Tibial nerve (tissue), 4 donors: ENCODE measurements at places on chromosomes 5 and 9. TPM values are rescaled to one million over a fixed set of nuclear protein-coding genes. Genes with fewer than 3 reads are reported as not detected.

DNA sequence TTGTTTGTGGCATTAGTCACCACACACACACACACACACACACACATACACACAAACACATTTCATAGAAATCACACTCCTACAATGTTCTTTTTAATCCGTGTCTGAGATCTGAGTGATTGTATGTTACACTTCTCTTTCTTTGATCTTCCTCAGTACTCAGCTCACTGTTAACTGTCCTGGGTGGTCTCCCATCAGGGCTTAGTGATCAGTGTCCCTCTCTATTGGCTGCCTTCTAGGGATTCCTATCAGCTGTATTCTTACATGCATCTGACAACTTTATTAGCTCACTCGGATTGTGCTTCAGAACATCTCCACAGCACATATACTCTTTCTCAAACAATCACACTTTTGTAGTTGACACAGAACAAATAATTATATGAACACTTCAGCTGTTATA is 170.2 kb upstream of the POU5F2 start:
- no peaks in the 10 kb centered on the region for H3K36me3 ChIP-seq
- H3K4me1 ChIP-seq: no peaks in the 10 kb centered on the region
- no peak overlapping the region for H3K27ac ChIP-seq
- no peak for DNase-seq
- H3K4me3 ChIP-seq: no peak overlapping the region
- no peaks in the 10 kb centered on the region for H3K27me3 ChIP-seq

- no peak for DNase-seq
- no peak overlapping the region for H3K4me3 ChIP-seq
- H3K36me3 ChIP-seq: no peaks in the 10 kb centered on the region
Measured at GRCh38 chr9:16884373-16884772, 13.9 kb upstream of the BNC2 start.

DNA sequence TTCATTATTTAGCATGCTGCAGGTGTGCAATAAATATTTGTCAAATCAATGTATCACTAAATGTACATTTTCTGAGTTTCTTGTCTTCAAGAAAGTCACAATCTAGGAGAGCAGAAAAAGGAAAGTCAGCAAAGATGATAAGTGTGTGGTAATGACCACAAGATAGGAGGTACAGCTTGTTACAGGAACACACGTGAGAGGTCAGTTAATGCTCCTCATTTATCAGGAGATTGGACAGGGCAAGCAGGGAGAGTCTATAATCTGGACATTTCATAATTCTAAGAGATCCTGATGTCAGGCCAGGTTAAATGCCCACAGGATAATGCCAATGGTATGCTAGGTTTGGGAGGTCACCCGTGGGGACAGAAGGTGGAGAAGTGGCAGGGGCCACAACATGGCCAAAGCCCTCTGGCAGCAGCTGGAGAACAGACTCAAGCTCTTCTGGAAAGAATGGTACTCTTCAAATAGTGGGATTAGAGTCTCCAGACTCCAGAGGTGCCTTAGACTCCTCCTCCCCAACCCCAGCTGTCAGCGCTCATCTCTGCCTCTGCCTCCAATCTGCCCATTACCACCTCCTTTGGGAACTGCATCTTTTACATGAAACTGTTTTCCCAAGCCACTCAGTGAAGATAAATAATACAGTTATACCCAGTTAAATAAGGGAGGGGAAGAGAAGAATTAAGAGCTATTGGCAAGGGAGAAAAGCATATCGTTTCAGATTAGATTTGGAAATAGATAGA is 114.3 kb downstream of the ASTN2 start:
- H3K27ac ChIP-seq: no peak overlapping the region
- H3K4me1 ChIP-seq: no peaks in the 10 kb centered on the region
- DNase-seq: no peak
- H3K4me3 ChIP-seq: no peak overlapping the region

GRCh38 chr5:176739461-176740051 is 70.8 kb upstream of the UNC5A start:
- no peaks in the 10 kb centered on the region for H3K36me3 ChIP-seq
- peaks cover 76% of the 10 kb centered on the region for H3K27me3 ChIP-seq
- H3K4me3 ChIP-seq: no peak overlapping the region
- H3K27ac ChIP-seq: no peak overlapping the region

The CATSPER3 gene
- total RNA-seq: 0.90 TPM

The TMOD1 gene
- 33.5 TPM for total RNA-seq

- H3K27me3 ChIP-seq: no peaks in the 10 kb centered on the region
- H3K4me3 ChIP-seq: no peak overlapping the region
- no peak for DNase-seq
- H3K36me3 ChIP-seq: no peaks in the 10 kb centered on the region
Measured at GRCh38 chr9:99055384-99055783, 49.5 kb upstream of the TGFBR1 start.

The GCNT4 gene
- total RNA-seq: 0.63 TPM

DNA sequence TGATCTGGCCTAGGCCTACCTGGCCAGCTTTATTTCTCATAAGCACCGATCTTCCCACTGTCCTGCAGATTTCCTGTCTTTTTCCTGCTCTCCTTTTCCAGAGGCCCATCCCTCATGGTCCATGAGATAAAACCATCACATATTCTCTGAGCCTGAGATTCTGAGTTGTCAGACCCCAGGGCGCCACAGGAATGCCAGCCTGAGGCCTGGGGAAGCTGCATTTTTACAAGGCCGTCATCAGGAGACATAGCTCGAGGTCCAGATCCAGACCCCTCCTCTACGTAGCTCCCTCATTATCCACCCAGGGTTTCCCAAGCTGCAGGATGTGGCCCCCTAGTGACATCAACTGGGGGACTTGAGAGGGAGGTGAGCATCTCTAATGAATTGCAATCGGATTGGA is 204.3 kb downstream of the ATPSCKMT start:
- no peaks in the 10 kb centered on the region for H3K36me3 ChIP-seq
- no peak overlapping the region for H3K4me3 ChIP-seq
- no peak overlapping the region for H3K27ac ChIP-seq
- no peaks in the 10 kb centered on the region for H3K4me1 ChIP-seq

- no peak overlapping the region for H3K4me3 ChIP-seq
- no peaks in the 10 kb centered on the region for H3K36me3 ChIP-seq
- DNase-seq: no peak
Measured at GRCh38 chr9:86801246-86801645, 146.1 kb downstream of the GAS1 start.

The CDH10 gene
- 1.2 TPM for total RNA-seq

- no peaks in the 10 kb centered on the region for H3K36me3 ChIP-seq
- peak overlapping the region; percentile 52 for H3K4me3 ChIP-seq
- DNase-seq: no peak
- no peaks in the 10 kb centered on the region for H3K27me3 ChIP-seq
- H3K27ac ChIP-seq: peak overlapping the region; percentile 77
Measured at GRCh38 chr5:149581931-149582768, 852 bp downstream of the ARHGEF37 start.

The SLC25A2 gene
- 0.42 TPM for total RNA-seq

DNA sequence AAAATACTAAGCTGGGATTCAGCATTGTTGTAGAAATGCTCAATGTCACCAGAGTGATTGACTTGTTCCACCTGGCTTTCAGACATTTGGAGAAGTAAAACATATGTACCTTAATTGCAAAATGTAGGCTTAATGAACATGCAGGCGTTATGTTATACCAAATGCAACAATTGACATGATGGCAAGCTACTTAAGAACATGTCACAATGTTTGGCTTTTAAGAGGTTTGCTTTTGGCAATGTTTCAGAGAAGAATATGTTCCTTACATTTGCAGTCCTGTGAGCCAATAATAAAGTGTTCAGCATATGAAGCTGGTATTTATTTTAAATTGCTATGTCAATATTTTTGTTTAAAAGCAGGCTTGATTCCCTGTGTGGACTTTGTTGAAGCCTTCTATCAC is 111.7 kb upstream of the NUDT12 start:
- no peak overlapping the region for H3K27ac ChIP-seq
- peaks cover 6% of the 10 kb centered on the region for H3K4me1 ChIP-seq
- no peaks in the 10 kb centered on the region for H3K27me3 ChIP-seq

GRCh38 chr9:131603199-131603598 is 57.9 kb downstream of the PRRT1B start:
- no peak overlapping the region for H3K27ac ChIP-seq
- H3K36me3 ChIP-seq: peaks cover 80% of the 10 kb centered on the region
- DNase-seq: no peak
- H3K27me3 ChIP-seq: no peaks in the 10 kb centered on the region
- no peaks in the 10 kb centered on the region for H3K4me1 ChIP-seq

GRCh38 chr9:128927731-128928411 is 7.1 kb downstream of the PHYHD1 start:
- no peaks in the 10 kb centered on the region for H3K27me3 ChIP-seq
- DNase-seq: no peak
- H3K36me3 ChIP-seq: no peaks in the 10 kb centered on the region
- H3K27ac ChIP-seq: peak overlapping the region; percentile 31
- H3K4me3 ChIP-seq: no peak overlapping the region

The SOX30 gene
- not detected for total RNA-seq

- no peaks in the 10 kb centered on the region for H3K36me3 ChIP-seq
- H3K4me3 ChIP-seq: no peak overlapping the region
- no peak for DNase-seq
- H3K27ac ChIP-seq: no peak overlapping the region
- no peaks in the 10 kb centered on the region for H3K27me3 ChIP-seq
Measured at GRCh38 chr9:28518439-28518838, 945.2 kb upstream of the C9orf72 start.

DNA sequence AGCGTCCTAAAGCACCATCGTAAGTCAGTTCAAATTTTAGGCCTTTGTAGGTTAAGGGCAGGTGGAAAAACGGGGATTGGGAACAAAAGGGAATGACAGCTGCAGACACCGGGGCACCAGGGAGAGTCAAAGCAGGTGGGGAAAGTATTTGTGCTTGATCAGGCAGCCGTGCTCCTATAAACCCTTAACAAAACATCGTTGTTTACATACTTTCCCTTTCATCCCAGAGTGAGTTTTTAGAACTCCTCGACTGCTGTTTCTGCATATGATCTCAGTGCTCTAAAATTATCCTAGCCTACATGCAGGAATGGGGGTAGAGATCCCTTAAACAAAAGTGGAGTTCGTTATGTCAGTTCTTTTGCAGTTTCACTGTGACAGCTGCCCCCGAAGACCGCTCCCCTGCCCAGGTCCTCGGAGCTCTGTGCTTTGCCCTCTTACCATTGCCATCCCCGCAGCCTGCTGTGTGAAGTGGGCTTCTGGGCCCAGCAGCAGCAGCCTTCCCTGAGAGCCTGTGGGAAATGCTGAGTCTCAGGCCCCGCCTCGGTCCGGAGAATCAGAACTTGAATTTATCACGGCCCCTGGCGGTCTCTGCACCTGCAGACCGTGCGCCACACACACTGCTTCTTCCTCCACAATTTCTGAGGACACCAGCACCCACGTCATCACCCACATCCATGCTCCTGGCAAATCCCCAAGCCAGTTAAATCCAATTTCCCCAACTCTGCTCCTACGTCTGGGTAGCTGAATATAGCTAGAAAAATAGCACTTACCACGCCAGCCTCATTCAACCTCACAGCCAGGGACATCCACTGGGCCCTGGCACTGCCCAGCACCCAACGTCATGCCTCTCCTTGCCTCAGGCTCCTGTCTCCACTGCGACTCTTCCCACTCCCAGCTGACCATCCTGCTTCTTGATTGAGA is 86.8 kb downstream of the NSUN2 start:
- DNase-seq: no peak
- no peak overlapping the region for H3K4me3 ChIP-seq
- no peak overlapping the region for H3K27ac ChIP-seq

- no peaks in the 10 kb centered on the region for H3K4me1 ChIP-seq
- H3K27ac ChIP-seq: no peak overlapping the region
- H3K4me3 ChIP-seq: no peak overlapping the region
Measured at GRCh38 chr5:165057145-165057544, 1551.7 kb downstream of the MAT2B start.

GRCh38 chr5:14483504-14484157 is 98.0 kb upstream of the OTULINL start:
- H3K27ac ChIP-seq: no peak overlapping the region
- no peaks in the 10 kb centered on the region for H3K4me1 ChIP-seq
- no peak for DNase-seq
- H3K4me3 ChIP-seq: no peak overlapping the region
- no peaks in the 10 kb centered on the region for H3K27me3 ChIP-seq

The MLANA gene
- total RNA-seq: not detected

DNA sequence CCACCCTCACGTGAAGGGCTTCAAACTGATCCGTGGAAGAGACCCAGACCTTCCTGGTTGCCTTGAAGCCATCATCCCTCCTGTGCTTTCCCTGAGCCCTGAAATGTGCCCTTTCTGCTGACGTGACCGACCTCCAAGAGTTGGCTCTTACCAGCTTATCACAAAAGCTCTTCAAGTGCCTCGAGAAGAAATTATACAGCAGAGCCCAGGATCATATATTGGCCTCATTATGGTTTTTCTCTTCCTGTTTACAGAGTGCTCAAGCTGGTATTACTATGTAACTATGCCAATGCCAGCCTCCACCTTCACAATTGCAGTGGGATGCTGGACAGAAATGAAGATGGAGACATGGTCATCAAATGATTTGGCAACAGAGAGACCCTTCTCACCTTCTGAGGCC is 66.0 kb downstream of the AOPEP start:
- no peaks in the 10 kb centered on the region for H3K27me3 ChIP-seq
- H3K27ac ChIP-seq: no peak overlapping the region
- no peaks in the 10 kb centered on the region for H3K4me1 ChIP-seq
- H3K36me3 ChIP-seq: no peaks in the 10 kb centered on the region
- no peak for DNase-seq
- H3K4me3 ChIP-seq: no peak overlapping the region

DNA sequence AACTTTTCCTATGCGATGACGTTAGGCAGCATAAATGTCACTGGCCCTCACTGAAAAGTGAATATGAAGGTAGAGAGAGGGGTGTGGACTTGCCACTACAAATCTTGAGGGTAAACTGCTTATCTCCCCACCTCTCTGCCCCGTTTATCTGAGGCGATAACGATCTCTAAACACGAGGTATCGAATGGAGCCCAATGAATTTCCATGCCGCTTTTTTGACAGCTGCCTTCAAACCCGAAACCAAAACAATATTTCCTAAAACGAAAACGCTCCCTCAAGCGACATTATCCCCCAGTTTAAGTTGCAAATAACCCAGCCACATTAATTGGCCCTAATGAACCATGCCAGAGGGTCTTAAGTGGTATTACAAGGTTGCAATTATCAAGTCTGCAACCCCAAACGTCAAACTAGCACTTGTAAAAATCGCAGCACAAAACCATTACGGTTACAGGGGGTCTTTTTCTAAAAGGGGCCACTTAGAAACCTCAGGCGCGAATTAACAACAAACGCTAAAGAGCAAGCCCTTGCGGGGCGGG is 1.4 kb downstream of the NR3C1 start:
- H3K4me1 ChIP-seq: peaks cover 29% of the 10 kb centered on the region
- peak overlapping the region; percentile 98 for H3K27ac ChIP-seq
- H3K36me3 ChIP-seq: no peaks in the 10 kb centered on the region
- DNase-seq: no peak
- peak overlapping the region; percentile 87 for H3K4me3 ChIP-seq
- H3K27me3 ChIP-seq: no peaks in the 10 kb centered on the region

- H3K36me3 ChIP-seq: no peaks in the 10 kb centered on the region
- DNase-seq: no peak
- H3K27me3 ChIP-seq: no peaks in the 10 kb centered on the region
Measured at GRCh38 chr5:172207511-172207910, 13.5 kb downstream of the EFCAB9 start.
